ENCODE measurements at places on chromosomes 4 and X.

DNA sequence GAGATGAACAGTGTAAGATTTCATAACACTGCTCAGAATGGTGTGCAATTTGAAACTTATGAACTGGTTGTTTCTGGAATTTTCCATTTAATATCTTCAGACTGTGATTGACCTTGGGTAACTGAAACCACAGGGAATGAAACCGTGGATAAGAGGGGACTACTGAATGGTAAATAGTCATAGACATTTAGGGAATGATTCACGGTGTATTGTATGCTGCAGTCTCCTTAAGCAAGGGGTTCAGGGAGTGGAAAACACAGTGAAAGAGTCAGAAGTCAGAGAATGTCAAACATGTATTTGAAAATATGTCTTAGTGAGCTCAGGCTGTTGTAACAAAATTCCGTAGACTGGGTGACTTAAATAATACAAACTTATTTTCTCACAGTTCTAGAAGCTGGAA, 398.2 kb upstream of the DIPK2B start:
- DNase-seq: no peak

GRCh38 chr4:75699299-75699698, 25.1 kb upstream of the USO1 start:
- no peak for DNase-seq

DNA sequence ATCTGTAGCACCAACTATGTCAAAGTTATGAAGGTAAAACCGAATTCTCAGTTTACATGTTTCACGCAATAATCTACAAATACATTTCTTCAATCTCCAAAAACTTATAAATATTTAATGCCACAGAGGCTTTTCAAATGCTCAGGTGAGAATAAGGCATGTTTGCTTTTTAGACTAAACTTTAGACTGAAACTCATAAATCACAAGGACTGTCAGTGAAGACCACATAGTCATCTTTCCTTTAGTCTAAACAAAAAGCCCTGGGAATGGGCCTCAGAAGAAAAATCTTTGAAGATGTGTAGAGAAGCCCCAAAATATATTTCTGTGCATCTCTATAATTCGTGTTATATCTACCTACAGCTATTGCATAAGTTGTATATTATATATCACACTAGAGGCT, 54.5 kb upstream of the DCTD start:
- DNase-seq: no peak

DNA sequence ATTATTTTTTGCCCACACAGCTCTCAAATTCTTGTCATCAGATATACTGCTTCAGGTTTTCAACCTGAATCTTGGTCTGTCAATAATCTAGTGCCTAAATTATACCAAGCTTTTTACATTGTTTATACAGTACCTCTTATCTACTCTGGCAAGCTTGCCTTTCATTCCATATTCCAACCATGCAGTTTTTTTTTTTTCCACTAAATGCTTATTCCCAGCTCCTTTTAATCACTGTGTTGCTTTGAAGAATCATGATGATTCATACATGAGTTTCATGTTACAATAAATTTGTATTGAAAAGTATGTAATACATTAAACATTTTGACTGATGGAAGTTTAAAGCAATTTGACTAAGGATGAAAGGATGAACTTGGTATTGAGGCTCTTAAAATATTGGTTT, 949.0 kb downstream of the CCSER1 start:
- no peak for DNase-seq

GRCh38 chr4:3530663-3531254, 1.5 kb downstream of the LRPAP1 start:
- DNase-seq: peak; percentile 28

- DNase-seq: no peak
These were observed 51.4 kb downstream of the NPY5R start for GRCh38 chr4:163395055-163395454.

- peak; percentile 16 for DNase-seq
These were observed 650.9 kb upstream of the TENM3 start for GRCh38 chr4:181592221-181592745.

GRCh38 chr4:158775091-158775651, 6.3 kb downstream of the FNIP2 start:
- no peak for DNase-seq

- no peak for DNase-seq
These were observed 60.7 kb downstream of the PPP3CA start for GRCh38 chr4:101286663-101287062.

- no peak for DNase-seq
These were observed 186.1 kb upstream of the PSAPL1 start for GRCh38 chr4:7620814-7621176.

DNA sequence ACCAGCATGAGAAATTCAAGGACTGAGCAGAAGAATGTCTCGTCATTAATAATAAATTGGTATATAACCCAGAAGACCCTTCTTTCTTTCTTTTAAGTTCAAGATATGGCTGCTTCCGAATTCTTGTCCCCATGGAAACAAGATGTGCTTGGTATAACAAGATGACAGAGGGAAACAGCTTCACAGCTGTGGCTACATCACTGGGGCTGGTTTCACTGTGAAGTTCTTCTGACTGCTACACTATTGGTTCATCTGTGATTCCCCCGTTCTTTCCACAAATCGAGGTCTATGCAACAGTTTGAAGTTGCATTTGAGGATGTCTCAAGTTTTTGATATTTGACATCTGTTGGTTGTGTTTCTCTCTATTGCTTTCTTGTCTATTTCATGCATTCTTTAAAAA, 12.3 kb upstream of the DTHD1 start:
- peak; percentile 19 for DNase-seq

- DNase-seq: no peak
These were observed 66.9 kb downstream of the ARHGEF38 start for GRCh38 chr4:105619188-105619931.

- no peak for DNase-seq
These were observed 113.7 kb downstream of the CHRNA9 start for GRCh38 chr4:40448875-40449274.

DNA sequence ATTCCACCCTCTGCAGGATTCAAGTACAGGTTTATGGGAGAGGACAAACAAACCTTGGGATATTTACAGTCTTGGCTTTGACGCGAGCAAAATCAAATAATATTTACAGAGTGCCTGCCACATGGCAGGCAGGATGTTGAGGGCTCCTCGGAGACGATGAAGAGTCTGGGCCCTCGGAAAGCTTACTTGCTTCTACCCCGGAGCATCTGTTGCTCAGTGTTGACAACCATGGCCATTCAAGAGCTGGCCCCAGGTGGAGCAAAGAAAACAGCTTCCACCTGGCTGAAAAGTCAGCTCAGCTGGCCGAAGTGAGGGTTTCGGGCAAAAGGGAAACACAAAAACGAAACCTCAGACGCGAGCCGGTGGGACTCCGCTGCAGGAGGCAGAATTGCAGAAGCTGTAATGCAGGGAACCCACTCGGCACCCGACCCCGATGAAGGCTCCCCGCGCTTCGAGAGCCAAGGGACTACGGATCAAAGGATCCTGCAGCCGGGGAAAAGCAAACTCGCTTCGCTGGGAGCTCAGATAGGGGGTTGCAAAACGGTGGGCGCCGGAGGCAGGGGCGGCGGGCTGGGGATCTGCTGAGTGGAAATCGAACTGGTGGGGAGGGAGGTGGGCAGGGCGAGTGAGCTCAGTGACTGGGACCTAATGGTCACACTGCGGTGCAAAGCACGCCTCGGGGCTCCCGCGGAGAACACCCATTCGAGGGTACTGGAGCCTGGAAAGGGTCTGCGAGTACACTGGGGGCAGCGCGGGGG, 805 bp downstream of the ATP8A1 start:
- peak; percentile 18 for DNase-seq

GRCh38 chr4:26061248-26061986, 147.4 kb downstream of the SMIM20 start:
- DNase-seq: peak; percentile 66

- no peak for DNase-seq
These were observed 42.2 kb downstream of the KLHL5 start for GRCh38 chr4:39104255-39104654.

DNA sequence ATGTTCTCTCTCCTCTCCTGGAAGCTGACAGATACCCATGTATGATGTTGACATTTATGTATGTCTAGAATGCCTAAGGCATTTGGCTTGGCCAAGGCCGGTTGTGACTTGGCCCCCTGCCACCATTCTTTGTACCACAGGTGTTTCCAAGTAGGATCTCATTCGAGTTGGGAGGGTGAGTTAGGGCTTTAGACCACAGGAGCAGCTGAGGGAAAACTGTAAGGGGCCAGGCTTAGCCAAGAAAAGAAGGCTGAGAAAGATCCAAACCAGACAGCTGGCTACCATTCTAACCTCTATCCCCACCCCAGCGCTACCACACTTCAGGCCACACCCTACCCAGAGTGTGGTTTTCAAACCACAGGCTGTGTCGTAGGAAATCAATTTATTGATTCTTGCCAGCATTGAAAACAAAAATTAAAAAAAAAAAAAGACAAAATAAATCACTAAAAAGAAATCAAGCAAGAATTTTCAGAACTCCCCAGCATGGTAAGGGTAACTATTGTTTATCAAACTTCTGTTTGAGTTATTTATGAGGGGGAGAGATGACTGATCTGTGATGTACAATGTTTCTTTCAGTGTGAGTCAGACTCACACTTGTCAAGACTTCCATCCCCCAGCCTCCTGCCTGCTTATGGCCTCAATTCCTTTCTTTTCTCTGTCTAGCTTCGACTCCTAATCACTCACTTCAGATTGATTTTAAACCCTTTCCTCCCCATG, 9.9 kb downstream of the TMSB4X start:
- peak; percentile 67 for DNase-seq

DNA sequence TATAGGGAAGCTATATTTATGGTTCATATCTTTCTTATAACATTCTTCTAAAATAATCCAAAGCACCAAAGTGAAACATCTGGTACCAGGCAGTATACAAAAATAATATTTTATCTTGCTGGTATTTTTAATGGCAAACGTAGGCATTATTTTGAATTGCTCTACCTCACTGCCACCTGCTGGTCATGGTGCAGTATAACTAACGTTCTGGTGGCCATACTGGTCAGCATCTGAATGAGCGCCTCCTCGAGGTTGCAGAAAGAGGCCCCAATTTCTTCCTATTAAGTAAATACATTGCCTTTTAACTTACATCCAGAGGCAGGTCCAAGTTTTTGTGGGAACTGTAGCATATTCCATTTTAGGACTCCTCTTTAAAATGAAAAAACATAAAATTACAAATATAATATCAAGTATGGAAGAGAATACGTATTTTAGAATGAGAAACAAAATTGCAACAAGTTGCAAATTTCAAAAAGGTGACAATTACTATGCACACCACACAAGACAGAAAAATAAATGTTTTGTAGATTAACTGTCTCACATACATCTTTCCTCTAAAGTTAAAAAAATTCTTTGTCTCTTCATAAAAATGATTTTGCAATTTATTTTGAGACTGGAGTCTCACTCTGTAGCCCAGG, 22.9 kb upstream of the CWH43 start:
- DNase-seq: peak; percentile 77

DNA sequence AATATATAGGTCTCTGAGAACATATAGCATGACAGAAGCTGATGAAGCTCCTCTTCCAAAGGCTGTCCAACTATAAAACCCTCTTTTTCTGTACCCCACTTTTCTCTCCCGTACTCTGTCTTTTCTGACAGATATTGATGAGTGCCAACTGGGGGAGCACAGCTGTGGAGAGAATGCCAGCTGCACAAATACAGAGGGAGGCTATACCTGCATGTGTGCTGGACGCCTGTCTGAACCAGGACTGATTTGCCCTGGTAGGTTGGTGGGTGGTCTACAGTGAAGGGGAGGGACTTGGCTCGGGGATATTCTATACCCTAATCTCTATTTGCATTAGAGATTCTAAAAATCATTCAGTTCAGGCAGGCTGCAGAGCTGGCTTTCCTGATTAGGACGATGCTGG, 80.4 kb downstream of the EGF start:
- no peak for DNase-seq

GRCh38 chr4:25875281-25875745, 12.5 kb upstream of the SEL1L3 start:
- DNase-seq: no peak

- DNase-seq: no peak
These were observed 648 bp downstream of the GPC4 start for GRCh38 chrX:133414406-133415275.

GRCh38 chr4:74675673-74676279, 118.5 kb downstream of the BTC start:
- DNase-seq: peak; percentile 44

GRCh38 chr4:45385306-45385705, 659.0 kb upstream of the GNPDA2 start:
- DNase-seq: no peak

DNA sequence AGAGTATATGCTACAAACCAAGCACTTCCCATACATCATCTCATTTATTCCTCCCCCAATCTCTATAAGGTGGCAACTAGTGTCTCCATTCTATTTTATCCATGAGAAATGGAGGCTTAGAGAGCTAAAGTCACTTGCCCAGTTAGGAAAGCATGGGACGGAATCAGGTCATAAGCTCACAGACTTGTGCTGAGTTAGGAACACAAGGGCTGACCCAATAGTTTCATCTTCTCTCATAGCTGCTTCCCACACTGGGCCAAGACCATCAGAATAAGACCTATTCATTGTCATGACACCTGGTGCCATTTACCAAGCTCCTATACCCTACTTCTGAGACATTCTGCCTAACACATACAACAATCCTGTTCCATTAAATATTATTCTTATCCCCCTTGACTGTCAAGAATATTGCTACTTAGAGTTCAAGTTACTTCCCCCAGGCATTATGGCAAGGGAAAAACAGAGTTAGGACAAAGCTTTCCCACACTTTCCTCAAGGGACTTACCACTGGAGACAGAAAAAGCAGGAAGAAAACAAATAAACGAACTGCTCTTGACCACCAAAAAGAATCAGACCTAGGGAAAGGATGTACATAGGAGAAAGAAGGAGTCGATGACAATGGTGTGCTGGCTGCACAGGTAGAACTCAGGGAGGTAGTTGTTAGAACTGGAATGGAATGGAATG, 167.8 kb downstream of the LDB2 start:
- no peak for DNase-seq

GRCh38 chrX:17030092-17030491, 83.6 kb downstream of the REPS2 start:
- DNase-seq: peak; percentile 71

DNA sequence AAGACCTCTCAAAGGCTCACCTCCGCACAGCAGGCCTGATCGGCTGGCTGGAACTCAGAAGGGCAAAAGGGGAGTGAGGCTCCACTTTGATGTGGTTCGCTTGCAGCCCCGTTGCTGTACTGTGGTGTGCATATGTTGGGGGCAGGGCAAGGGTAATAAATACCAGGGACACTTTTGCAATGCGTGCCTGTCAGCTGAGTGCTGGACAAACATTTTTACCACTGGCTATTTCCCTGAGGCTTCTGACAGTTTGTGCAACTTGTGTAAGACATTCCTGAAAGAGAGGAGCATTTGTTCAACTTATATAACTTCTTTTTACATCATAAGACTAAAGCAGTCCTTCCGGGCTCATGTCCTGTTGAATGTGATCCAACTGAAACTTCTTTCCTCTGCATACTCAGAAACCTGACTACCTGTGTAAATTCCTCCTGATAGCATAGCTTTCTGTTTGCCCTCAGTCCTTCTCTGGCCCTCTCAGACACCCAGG, 82.3 kb downstream of the SPRY1 start:
- DNase-seq: no peak

GRCh38 chr4:138078253-138078652, 163.9 kb downstream of the SLC7A11 start:
- DNase-seq: no peak

Measured in MV-4-11 (cell line).